ENCODE measurements at places on chromosomes 7 and 10.
A peak's percentile ranks its signal among the peaks of the same experiment; 100 is the strongest.

GRCh38 chr7:17882685-17883084, 57.6 kb downstream of the SNX13 start:
- no peaks in the 10 kb centered on the region for H3K4me1 ChIP-seq
- H3K27ac ChIP-seq = no peak overlapping the region
- no peak for DNase-seq

GRCh38 chr7:45573204-45573603, 964 bp upstream of the ADCY1 start:
- no peaks in the 10 kb centered on the region for H3K36me3 ChIP-seq
- no peak for DNase-seq
- H3K27me3 ChIP-seq = peaks cover 8% of the 10 kb centered on the region
- no peak overlapping the region for H3K4me3 ChIP-seq
- no peaks in the 10 kb centered on the region for H3K4me1 ChIP-seq

DNA sequence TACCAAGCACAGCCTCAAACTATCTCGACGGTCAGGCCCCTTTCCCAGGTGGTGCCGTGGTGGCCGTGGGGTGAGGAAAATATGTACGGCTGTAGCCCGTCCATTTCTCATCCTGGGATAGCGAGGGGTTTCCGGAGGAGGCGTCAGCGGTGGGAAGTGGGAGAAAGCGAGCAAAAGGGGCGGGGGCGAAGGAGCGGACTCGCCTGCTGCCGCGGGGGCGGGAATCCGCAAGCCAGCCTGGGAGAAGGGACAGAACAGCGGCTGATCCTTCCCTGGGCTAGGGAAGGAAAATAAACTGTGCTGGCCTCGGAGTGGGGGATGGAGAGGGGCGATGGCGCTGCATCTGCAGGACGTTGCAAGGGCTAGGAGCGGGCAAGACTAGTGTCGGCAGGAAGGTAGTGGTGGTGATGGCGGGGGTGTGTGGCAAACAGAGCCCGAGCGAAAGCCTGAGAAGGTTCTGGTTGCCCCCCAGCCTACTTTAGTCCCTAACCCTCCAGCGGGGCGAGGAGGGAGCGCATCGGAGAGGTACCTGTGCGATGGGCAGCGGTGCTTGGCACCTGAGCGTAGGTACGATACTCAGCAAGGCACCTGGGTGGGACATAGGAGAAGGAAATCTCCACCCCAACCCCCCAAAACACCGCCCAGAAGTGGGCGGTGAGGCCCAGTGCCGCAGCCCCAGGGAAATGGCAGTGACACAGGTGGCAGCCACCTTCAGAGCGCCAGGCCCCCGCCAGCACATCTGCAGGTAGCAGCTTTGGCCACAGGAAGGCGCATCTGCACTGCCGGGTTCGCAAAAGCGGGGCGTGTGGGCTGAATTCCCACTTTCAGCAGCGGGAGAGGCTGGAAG, 49.9 kb upstream of the STEAP1B start:
- peaks cover 4% of the 10 kb centered on the region for H3K27me3 ChIP-seq
- DNase-seq = no peak
- H3K4me1 ChIP-seq = peaks cover 3% of the 10 kb centered on the region
- no peak overlapping the region for H3K4me3 ChIP-seq
- H3K36me3 ChIP-seq = no peaks in the 10 kb centered on the region
- no peak overlapping the region for H3K27ac ChIP-seq

GRCh38 chr7:6232116-6232515, 40.3 kb downstream of the CYTH3 start:
- no peak overlapping the region for H3K4me3 ChIP-seq
- H3K36me3 ChIP-seq = no peaks in the 10 kb centered on the region
- no peak for DNase-seq
- no peaks in the 10 kb centered on the region for H3K27me3 ChIP-seq
- H3K4me1 ChIP-seq = peaks cover 16% of the 10 kb centered on the region
- H3K27ac ChIP-seq = no peak overlapping the region

DNA sequence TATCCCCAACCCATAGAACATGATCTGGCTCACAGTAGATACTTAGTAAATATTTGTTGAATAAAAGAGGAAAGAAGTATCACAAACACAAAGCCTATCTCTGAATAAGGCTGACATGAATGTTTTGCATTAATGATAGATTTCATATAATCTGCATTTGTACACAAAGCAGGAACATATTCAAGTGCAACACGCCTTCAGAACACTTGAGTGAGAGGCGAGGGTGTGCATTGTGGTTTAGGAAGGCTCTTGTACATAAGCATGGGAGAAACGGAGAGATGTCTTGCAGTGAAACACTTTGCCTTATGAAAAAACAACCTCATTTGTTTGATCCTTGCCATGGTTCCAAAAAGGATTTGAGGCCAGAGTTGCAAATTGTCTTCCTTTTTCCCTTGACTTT, 14.1 kb upstream of the SFMBT2 start:
- no peak for DNase-seq
- H3K27ac ChIP-seq = no peak overlapping the region

DNA sequence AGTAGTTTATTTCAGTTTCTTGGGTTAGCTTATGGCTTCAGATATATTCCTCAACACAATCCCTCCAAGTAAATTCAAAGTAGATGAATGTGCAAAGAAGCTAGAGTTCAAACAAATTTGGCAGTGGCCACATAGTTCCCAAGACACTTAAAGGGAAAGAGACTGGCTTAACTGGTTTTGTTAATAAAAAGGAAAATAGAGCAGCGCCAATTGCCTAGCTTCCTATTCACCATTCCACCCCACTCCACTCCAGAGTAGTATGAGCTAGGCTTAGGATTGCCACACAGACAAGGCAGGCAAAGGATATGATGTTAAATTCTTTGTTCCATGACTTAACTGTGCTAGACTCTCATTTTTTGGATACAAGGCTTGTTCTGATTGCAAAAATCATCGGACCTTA, 2.0 kb downstream of the XRCC2 start:
- DNase-seq = no peak
- no peak overlapping the region for H3K27ac ChIP-seq
- H3K4me3 ChIP-seq = no peak overlapping the region
- H3K36me3 ChIP-seq = no peaks in the 10 kb centered on the region
- H3K27me3 ChIP-seq = no peaks in the 10 kb centered on the region
- H3K4me1 ChIP-seq = peaks cover 7% of the 10 kb centered on the region

DNA sequence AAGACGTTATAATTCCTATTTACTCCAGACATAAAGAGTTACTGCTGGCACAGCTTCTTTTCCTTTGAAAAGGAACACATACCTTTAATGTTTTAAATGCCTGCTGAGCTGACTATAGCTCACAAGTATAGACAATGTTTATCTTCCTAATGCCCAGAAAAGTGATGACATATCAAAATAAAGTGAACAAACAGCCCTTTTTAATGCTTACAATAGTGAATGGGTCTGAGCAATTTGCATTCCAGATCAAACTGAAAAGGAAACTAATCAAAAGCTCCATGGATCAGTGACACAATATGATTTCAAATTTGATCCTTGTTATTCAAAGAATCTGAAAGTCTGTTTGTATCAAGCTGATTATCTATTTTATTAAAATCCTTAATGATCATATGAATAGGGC, 233.6 kb upstream of the SEMA3E start:
- no peak overlapping the region for H3K27ac ChIP-seq
- no peaks in the 10 kb centered on the region for H3K36me3 ChIP-seq
- no peak for DNase-seq
- H3K27me3 ChIP-seq = no peaks in the 10 kb centered on the region
- no peaks in the 10 kb centered on the region for H3K4me1 ChIP-seq

DNA sequence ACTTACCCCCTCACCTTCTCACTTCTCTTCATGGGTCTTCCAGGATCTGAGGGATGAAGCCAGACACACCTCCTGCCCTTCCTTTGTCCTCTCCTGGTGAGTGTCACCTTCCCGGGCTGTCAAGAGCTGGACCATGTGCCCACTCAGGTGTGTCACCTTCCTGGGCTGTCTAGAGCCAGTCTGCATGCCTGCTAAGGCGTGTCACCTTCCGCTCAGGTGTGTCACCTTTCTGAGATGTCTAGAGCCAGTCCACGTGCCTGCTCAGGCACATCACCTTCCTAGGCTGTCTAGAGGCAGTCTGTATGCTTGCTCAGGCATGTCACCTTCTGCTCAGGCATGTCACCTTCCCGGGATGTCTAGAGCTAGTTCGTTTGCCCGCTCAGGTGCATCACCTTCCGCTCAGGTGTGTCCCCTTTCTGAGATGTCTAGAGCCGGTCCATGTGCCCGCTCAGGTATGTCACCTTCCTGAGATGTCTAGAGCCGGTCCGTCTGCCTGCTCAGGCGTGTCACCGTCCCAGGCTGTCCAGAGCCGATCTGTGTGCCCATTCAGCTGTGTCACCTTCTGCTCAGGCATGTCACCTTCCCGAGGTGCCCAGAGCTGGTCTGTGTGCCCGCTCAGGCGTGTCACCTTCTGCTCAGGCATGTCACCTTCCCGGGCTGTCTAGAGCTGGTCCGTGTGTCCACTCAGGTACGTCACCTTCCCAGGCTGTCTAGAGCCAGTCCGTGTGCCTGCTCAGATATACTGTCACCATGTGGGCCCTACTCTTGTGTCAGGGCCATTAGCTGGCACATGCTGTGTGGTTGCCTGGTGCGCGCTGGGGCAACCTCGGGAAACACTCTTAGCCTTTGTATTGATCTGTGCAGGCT, 245.3 kb downstream of the EBF3 start:
- no peaks in the 10 kb centered on the region for H3K27me3 ChIP-seq
- no peak overlapping the region for H3K27ac ChIP-seq
- H3K36me3 ChIP-seq = no peaks in the 10 kb centered on the region
- H3K4me1 ChIP-seq = no peaks in the 10 kb centered on the region

DNA sequence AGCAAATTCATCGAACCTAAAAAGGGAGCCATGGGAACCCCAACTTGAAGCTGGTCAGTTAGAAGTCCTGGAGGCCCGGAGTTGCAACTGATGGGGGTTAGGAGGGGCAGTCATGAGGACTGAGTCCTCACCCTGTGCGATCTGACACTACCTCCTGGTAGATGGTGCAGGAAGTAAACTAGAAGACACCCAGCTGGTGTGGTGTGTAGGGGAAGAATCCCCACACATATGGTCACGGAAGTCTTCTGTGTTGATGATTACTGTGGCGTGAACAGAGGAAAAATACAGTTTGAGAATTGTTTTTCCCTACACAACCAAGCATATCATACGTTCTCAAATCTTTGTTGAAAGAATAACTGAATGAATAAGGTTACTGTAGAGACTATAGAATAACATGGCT, 164.6 kb upstream of the KCTD7 start:
- DNase-seq = no peak
- H3K27ac ChIP-seq = no peak overlapping the region
- no peaks in the 10 kb centered on the region for H3K27me3 ChIP-seq

GRCh38 chr10:113557903-113558321, 5.1 kb downstream of the HABP2 start:
- no peak for DNase-seq
- H3K36me3 ChIP-seq = no peaks in the 10 kb centered on the region
- no peak overlapping the region for H3K4me3 ChIP-seq
- H3K4me1 ChIP-seq = no peaks in the 10 kb centered on the region
- H3K27ac ChIP-seq = no peak overlapping the region
- H3K27me3 ChIP-seq = no peaks in the 10 kb centered on the region

- no peak overlapping the region for H3K4me3 ChIP-seq
- peak; percentile 62 for DNase-seq
- H3K27me3 ChIP-seq = no peaks in the 10 kb centered on the region
- no peak overlapping the region for H3K27ac ChIP-seq
- no peaks in the 10 kb centered on the region for H3K36me3 ChIP-seq
These were observed 44.8 kb upstream of the DMBT1 start for GRCh38 chr10:122515588-122516231.

All from effector memory CD4-positive, alpha-beta T cell (primary cell).